ENCODE measurements at places on chromosomes 2 and 18.

DNA sequence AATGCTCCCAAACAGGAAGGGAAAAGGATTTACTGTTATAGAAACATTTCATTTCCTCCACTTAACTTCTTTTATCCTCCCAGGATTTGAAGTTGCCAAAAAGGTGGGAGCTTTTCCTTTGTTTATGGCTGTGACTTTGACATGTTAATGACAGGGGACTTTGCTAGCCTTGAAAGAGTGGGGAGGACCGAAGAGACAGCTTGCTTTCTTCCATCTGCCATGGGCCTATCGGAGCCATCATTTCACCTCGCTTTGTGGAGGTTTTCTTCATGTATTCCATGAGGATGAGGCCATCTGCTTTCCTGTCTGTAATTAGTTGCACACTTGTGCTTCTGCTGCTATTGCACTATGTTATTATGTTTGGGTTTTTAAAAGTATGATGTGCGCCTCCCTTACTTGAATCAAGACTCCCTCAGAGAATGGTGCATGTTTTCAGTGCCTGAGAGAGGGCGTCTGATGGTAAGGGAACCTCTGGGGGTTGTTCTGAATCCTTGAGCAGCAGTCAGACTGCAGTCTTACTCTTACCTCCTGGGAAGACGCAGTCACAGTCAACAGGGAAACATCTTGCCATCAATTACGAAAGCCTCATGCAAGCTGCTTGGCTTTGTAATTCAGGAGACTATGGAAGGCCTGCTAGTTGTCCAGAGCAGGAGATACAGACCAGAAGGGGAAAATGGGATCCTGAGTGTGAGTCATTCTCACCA, 173.3 kb upstream of the MGAT5 start:
- DNase-seq, result no peak

GRCh38 chr18:5710235-5710634, 166.4 kb upstream of the EPB41L3 start:
- no peak for DNase-seq

- DNase-seq, result no peak
Measured at GRCh38 chr2:96095116-96095636, 21.2 kb downstream of the ADRA2B start.

DNA sequence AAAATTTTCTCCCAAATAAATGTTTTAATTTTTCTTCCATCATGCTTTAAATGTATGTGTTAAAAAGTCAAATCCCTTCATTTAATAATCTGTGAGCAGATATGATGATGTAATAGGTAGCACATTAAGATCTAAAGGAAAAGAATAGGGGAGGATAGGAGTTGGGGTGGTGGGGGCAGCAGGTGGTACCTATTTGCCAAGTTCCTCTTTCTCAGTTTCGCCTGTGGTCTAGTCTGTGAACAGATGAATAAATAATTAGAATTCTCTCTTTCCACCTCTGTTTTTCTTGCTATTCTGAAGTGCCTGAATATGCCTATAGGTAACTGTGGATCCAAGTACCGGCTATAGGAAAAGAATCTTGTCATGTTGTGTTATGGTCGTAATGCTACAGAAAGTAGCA, 152.5 kb downstream of the NRXN1 start:
- no peak for DNase-seq

DNA sequence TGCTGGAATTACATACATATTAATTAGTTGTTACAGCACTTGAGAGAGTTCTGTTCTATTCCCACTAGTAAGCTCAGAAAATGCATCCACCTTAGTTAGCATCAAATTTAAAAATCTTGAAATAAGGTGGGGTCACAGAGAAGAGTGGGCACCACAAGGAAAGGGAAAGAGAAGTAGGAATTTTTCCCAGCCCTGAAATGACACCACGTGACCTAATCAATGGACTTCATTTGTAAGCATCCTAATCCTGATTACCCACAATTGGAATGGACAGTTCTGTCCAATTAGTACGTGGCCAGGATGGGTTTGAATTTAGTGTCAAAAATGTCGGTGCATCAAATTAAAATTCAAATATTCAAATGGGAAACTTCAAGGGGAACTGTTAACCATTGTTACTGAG, 186.8 kb downstream of the FIGN start:
- no peak for DNase-seq

GRCh38 chr2:169705927-169706326, 11.7 kb downstream of the PHOSPHO2 start:
- DNase-seq, result no peak

DNA sequence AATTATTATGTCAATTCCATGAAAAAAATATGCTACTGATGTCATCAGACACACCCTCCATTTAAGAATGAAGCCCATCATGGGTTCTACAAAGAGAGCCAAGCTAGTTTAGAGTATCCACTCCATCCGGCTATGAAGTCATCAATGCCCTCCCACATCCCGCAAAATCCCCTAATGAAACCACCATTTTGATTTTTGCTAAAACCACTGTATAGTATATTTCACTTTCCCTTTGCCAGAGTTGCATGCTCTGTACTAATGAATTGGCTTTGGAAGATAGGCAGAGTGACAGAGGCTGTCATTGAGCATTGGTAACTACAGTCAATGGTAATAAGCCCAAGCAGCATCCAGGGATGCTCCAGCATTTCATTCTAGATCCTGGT, 118.6 kb downstream of the ANKRD44 start:
- DNase-seq, result no peak

Measured in stimulated activated CD4-positive, alpha-beta T cell treated with anti-CD3 and anti-CD28 coated beads, Interleukin-1b, Interleukin-23, amount 100 ng/mL, for 1 hour (primary cell).